ENCODE measurements at places on chromosomes 5 and 9.

DNA sequence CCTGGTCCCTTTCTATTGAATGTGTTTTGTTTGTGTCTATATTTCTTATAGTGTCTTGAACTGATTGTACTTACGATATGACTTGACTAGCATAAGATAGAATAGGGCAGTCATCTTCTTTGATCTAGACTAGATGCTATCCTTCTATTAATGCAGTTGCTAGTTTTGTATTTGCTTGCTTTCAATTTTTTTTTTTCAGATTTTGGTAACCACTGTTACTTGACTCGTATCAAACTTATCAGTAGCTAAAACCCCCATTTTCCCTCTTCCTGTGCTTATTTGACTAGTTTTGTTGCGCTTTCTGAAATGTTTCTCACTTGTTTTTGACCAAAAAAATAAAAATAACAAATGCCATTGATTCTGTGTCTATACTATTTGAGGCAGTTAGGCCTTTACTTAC, 69.0 kb upstream of the CDKN2B start:
- no peak for DNase-seq

GRCh38 chr5:73649926-73650325, 23.9 kb downstream of the ARHGEF28 start:
- DNase-seq = no peak

DNA sequence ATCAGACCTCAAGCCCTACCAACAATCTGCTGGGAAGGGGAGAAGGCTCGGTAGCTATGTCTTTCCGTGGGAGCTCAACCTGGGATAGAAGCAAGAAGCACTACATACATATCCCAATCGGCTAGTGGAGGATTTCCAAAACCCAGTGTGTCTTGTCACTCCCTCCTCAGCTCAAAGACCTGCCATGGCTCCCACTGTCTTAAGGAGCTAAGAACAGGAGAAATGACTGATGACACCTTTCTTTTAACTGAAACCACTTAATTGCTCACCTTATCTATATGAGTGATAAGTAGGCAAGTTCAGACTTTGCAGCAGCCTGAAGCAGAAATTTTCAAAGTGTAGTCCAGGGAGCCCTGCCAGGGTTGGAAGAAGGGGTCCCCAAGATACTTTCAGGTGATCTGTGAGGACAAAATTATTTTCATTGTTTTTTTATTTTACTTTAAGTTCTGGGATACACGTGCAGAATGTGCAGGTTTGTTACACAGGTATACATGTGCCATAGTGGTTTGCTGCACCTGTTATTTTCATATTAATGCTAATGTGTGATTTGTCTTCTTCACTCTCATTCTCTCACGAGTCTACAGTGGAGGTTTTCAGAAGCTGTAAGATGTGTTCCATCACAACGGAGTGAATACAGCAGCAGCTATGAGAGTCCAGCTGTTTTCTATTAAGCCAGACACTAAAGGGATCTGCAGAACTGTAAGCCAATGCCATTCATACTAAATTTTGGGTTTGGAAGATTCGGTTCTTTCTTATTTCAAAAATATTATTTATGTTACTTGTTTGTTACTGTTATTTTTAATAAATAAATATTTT, 41.4 kb downstream of the PAX5 start:
- DNase-seq = no peak

GRCh38 chr9:31304576-31304975, 1079.9 kb upstream of the ACO1 start:
- DNase-seq = no peak

- DNase-seq = no peak
Observed at GRCh38 chr5:59035681-59036080, 452.8 kb downstream of the RAB3C start.

DNA sequence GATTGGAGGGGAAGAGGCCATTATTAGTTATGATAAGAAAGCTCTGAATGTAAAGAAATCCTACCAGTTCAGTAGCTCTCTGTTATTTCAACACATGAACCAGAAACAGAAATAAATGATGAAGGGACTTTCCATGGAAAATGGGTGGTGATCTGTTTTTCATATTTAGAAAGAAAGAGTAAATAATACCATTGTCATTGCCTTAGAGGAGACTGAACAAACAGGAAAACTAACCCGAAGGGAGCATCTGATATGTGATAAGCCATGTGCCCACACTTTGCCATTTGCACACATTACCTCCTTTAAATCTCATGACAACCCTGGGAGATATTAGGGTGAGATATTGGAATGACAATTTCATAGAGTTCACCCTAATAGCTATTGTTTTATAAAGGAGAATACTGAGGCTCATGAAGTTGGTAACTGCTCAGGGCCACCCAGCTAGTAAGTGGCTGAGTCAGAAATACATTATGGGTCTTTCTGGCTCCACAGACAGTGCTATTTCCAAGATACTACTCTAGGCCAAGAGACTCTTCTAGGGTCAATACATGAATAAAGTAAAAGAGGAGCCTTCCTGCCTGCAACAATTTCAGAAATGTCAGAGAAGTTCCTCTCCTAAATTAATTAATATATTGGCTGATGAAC, 111.0 kb upstream of the SLIT3 start:
- no peak for DNase-seq

GRCh38 chr9:93295456-93296076, 111.6 kb downstream of the WNK2 start:
- no peak for DNase-seq

DNA sequence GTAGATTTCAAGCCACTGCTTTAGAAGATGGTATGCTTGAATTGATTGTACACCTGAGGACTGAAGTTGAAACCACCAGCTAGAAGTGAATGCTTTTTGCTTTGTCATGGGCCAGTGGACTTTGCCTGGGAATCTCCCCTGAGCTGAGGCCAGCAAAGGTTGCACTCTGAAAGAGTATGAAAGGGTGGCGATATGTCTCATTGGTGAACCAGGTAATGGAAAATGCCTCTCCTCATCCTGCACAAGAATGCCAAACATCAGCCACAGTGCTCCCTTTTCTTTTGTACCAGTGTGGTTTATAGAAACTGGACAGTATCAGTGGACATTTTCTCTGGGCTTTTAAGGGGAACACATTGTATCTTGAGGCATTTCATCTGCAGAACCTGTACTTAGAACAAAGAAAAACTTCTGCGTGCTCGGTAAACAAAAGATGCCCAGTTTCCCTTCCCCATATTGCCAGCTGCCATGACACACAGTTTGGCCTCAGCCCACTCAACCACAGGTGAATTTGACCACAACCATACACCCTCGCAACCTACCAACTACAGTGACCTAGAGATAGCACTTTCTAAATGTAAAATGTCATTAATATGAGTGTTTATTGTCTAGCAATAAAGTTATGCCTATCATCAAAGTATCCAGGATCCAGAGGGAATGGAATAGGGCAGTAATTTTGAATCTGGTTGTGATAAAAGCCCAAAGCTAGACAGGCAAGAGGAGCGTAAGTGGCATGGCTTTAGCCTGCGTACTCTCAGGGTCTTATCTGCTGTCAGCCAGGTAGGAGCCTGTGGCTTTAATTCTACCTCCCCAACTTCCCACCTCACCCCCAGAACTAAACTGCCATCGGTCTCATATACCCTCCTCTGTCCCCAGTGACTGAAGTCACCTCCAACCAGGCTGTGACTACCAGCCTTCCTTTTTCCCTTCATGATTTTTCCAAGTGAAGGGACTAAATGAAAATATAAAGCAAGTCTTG, 79.5 kb upstream of the LHFPL2 start:
- no peak for DNase-seq

- no peak for DNase-seq
Observed at GRCh38 chr5:148374690-148375360, 8.9 kb upstream of the FBXO38 start.

DNA sequence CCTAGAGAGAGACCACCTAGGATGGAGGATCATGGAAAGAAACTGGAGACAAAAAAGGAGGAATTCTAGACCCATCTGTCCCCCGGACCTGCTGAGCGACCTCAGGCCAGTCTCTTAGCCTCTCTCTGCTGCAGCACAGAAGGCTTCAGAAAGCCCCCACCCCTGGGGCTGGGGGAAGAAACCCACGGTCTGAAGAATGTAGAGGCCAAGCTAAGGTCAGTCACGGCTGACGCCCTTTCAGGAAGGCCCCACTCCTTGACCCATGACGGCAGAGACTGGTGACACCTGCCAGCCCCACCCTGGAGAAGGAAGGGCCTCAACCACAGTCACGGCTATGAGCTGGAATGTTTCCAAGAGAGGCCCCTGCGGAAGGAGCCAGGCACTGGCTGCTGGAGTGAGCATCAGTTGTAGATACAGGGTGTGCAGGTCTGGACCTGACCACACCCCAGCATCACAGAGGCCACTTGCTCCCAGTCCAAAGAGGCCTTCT, 120.5 kb upstream of the BOD1 start:
- no peak for DNase-seq

- DNase-seq = no peak
Observed at GRCh38 chr9:134059661-134060395, 8.0 kb downstream of the BRD3 start.

DNA sequence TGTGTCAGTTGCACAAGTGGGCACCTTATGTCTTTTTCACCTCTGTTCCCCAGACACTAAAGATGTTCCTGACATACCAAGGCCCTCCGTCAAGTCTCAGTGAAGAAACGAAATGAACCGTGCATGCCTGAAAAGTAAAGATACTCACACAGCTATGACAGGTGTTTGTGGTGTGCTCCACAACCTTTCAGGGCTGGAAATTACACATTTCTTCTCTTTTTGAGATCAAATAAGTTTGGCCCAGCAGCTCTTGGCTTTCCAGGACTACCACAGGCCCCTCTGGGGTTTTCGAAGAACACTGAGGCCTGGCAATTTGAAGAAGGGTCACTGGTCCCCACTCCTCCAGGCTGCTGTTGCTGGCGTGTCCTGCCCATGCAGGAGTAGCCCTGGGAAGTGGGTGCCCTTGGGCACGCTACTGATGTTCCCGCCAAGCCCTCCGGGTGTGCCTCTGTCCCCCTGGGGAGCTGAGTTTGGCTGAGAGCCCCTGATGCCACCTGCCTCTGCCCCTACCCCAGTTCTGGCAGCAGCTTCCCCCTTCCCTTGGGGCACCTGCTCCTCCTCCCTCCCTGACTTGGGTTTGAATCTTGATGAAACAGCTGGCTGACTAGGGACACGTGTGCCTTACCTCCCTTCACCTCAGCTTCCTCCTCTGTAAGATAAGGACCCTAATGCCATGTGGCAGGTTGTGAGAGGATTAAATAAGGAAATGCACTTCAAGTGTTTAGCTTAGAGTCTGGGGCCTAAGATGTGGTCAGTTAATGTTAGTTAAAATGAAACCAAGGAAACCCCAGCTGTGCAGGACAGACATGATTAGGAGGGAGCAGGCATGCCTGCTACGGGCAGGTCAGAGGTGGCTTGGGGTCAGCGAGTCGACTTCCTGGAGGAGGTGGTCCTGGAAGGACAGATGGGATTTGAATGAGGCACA, 49.1 kb upstream of the GADD45G start:
- DNase-seq = no peak

GRCh38 chr5:123929055-123929474, 417.1 kb downstream of the CSNK1G3 start:
- no peak for DNase-seq

GRCh38 chr9:106869458-106869857, 6.5 kb downstream of the ZNF462 start:
- no peak for DNase-seq

- DNase-seq = no peak
Observed at GRCh38 chr5:175383350-175383749, 60.6 kb downstream of the DRD1 start.

DNA sequence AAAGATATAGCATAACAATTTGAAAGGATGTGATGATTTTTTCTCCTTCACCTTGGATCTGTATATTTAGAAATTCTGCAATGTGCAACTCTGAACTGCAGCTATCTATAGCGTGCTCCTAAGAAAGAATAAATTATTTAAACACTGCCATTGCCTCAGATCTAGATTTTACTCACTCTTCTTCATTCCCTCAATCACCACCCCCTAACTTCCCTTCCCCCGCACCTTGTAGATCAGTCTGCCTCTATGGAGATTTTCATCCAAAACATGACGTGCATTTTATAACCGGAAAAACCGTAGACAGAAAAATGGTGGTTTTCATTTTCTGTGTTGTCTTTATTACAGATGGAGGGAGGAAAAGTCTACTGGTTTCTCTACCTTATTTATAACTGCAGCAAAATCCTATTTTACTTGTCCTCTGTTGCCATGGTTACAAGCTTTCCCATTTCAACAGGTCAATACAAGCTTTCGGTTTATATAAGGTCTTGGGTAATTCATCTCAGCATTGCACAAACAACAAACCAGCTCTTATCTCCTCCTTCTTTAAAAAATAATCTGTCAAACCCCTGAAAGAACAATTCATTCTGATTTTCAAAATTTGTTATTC, 480.0 kb downstream of the TAF11L14 start:
- no peak for DNase-seq

DNA sequence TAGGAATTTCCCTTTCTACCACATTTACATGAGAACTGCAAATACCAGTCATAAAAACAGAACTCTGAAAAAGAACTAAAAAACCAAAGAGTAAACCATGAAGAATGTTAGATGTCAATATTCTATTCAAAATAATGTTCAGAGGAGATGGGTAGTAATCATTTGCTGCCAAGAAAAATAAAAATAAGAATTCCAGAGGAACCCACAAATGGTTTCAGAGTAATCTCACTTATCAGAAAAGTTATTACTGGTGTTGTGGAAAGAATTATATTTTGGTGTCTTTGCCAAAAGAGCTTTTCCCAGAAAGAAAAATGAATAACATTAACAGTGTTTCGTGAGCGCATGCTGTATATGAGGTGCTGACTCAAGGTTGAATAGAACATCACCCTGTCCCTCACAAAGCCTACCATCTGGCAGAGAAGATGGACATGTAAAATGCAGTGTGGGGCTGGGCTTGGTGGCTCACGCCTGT, 35.6 kb downstream of the GPR21 start:
- no peak for DNase-seq

- DNase-seq = no peak
Observed at GRCh38 chr5:98414938-98415337, 358.5 kb upstream of the RGMB start.

DNA sequence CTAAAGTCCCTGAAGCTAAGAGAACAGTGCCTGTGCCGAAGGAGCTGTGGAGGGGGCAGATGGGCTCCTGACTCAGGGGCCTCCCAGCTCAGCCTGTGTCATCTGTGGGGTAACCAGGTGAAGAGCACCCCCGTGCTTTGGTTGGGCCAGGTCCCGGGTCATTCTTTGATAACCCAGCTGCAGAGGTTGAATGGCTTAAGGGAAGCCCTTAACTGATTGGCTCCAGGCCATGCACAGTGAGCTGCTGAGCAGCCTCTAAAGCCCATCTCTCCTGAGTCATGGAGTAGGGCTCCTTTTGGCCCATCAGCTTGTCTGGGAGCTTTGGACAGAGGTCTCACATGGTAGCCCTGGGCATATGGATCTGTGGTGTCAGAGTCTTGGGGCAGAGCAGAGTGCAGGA, 28.7 kb downstream of the COL27A1 start:
- no peak for DNase-seq
